ENCODE measurements at places on chromosomes 2 and 18.
A peak's percentile ranks its signal among the peaks of the same experiment; 100 is the strongest.

DNA sequence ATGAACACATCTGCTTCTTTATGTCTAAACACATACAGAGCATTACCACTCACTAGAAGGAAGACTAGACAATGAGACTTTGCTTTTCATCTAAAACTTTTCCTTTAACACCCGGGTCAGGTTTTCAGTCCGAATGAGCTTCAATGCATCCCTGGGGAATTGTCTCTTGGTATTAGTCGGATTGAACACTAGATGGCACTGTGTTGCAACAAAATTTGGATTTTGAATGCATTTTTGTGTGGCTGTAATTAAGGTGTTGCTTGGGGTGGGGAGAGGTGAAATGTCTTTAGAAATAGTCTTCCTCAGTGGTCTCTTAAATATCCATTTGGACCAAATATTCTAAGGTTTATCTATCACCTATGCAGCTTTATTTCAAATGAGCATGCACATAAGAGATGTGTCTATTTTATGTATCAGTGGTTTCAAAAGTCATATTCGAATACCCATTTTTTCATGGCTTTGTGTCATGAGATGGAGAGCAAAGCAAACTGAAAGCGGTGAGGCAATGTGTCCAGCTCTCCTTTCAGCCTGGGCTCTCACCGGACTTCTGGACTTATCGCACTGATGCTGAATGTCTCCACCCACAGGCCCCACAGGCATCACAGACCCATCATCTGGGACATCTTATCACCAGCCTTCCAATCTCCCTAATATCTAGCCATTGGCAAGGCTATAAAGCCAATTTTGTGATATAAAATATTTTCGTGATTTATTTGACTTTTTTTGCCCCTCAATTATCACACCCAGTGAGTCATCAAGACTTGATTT is 510.3 kb downstream of the RNF144A start:
- peak; percentile 64 for DNase-seq

DNA sequence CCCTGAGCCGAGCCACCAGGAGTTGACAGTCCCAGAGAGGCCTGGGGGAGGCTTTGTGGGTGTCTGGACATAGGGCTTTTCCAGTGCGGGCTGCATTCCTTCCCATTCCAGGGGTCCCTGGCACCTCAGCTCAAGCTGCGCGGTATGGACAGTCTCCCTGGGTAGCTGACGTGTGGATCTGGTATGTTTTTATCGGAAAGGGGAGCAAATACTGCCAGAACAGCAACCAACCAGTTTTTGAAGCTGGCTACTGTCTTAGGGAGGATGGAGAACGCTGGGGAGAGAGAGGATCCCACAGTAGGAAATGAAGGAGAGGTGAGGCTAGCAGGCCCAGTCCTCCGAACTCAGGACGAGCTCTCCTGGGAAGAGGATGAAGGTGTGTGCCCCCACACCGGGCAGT is 103.8 kb upstream of the APCDD1 start:
- DNase-seq: no peak

- no peak for DNase-seq
Measured at GRCh38 chr18:26536664-26537063, 11.7 kb downstream of the KCTD1 start.

- no peak for DNase-seq
Measured at GRCh38 chr2:189673661-189674373, 653 bp upstream of the ANKAR start.

GRCh38 chr2:16625201-16625729 is 40.4 kb downstream of the CYRIA start:
- DNase-seq: peak; percentile 79

DNA sequence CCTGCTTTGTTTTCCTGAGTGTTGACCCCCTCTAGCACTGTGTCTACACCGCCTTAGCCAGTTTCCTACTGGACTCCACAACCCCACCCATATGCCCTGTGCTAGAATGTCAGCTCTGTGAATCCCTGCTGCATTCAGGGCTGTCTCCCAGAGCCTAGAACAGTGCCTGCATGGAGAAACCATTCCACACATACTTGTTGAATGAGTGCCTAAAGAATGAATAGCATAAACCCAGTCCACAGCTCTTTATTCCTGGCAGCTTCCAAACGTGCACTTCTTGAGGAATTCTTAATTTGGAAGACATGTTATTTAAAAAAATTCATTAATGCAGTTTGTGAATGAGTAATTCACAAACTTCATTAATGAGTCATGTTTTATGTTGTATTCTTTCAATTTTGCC is 6.5 kb upstream of the NAPG start:
- no peak for DNase-seq

DNA sequence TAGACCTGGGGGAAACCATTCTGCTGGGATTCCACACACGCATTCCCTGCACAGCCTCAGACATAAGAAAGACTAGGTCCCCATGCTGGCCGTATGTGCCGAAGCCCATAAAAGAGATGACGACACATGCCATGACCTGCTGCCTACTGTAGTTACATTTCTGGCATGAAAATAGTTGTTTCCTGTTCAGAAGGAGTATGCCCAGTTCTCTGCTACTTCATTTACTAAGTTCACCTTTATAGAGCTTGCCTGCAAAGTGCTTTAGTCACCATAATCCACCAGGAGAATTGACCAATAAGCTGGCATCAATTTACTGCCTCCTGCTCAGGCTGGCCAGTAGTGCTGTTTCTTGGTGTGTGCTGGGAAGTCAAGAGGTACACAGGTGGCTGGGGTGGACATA is 150.2 kb upstream of the ALPP start:
- no peak for DNase-seq

DNA sequence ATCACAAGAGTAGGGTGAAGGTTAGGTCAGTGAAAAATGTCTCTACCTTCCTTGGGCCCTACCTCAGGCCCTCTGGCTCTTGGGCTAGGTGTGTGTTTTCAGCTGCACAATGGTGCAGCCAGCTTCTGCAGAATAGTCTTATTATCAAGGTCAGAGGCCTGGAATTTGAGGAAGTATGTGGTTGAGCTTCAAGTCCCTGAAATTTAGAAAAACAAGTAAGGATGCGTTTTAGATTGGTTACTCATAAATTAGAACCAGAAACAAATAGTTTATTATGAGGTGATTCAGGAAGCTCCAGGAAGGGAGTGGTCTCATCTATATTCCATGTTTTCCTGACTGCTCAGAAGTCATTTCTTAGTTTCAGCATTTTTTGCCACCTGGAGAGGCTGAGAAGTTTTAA is 204.2 kb upstream of the CELF4 start:
- peak; percentile 53 for DNase-seq

DNA sequence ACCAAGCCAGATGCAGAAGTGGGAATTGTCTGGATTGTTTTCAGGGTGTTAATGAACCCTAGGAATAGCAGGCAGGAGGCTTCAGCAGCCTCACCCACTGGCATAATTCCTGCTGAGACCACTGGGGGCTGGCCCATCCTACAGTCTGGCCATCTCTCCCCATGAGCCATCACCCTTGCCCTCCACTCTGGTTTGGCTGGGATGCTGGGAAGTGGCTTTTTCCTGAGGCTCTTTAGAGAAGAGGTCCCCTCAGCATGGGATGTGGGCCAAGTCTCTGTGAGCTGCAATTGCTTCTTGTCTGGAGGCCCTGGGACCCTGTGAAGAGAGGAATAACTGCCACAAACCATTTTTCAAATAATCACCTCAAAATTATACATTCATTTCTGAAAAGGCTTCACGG is 4.0 kb downstream of the TCF7L1 start:
- DNase-seq: no peak

GRCh38 chr2:203873921-203874631 is 6.5 kb downstream of the CTLA4 start:
- no peak for DNase-seq

- DNase-seq: peak; percentile 68
Measured at GRCh38 chr2:95728878-95729596, 137.2 kb downstream of the TRIM43 start.

GRCh38 chr2:27689424-27689823 is 25.7 kb downstream of the SLC4A1AP start:
- no peak for DNase-seq

DNA sequence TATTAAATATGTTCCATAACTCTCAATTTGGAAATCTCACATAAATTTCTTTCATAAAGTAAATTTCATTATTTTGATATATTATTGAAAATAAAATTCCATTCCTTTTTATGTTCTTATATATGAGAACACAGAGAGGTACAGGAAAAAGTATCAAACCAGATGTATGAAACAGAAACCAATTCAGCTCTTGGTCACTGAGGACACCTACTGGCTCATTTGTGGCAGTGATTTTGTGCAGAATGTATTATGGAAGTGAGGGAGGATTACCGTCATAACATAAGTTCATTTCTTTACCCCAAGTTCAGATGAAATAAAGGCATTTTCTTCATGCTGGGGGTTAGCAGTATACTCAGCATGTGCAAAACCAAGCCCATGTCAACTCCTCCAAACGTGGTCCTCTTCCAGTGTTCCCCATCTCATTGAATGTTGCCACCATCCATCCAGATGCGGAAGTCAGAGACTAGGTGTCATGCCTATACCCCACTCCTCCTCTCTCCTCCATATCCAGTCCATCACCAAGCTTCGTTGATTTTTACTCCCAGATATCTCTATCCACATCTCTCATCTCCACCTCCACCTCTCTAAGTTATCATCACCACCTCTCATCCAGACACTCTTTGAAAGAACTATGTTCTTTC is 41.7 kb upstream of the MALL start:
- DNase-seq: peak; percentile 72

- DNase-seq: no peak
Measured at GRCh38 chr18:4078246-4078645, 376.9 kb downstream of the DLGAP1 start.

DNA sequence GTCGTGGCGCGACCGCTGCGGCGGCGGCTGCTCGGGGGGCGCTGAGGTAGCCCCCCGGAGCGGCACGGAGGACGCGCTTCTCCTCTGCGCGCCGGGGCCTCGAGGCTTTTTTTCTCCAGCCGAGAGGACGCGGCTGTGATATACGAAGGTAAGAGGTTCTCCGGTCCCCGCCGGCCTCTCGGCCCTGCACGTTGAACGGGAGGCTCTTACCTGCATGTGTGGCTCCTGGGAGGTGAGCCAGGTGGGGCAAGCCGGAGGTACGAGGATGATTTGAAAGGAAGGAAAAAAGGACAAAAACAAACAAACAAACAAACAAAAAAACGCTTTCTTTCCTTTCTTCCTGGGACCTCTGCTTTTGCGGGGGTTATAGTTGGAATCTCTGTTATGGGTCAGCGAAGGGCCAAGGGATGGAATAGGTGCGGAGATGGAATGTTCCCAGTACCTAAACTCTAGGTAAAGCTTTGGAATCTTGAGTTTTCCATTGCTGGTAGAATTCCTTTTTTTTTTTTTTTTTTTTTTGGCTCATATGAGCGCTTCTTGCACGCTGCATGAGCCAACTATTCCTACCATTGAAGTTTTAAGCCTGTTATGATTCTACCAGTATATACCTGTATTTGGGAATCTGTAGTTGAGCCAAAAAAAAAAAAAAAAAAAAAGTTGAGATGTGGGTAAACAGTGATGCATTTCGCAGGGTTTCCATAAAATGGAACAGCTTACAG is 674 bp downstream of the PTPN4 start:
- DNase-seq: no peak

- no peak for DNase-seq
Measured at GRCh38 chr2:238046725-238047270, 14.0 kb upstream of the SCLY start.

DNA sequence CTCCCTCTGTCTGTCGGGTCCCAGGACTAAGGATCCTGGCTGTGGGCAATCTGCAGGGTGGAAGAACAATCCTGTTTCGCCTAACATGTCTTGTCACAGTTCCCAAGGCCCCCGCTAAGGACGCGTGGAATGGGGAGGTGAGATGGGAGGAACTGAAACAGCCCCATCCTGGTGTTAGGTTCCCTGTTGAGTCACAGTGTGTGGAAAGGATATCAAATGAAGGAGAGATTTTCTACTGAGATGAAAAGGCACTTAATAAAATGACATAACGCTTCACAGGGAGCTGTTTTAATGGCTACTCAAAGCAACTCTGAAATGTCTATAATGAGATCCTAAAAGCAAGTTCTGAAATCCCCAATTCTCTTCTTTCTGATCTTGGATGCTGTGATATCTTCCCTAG is 52.5 kb downstream of the RAB31 start:
- DNase-seq: no peak

DNA sequence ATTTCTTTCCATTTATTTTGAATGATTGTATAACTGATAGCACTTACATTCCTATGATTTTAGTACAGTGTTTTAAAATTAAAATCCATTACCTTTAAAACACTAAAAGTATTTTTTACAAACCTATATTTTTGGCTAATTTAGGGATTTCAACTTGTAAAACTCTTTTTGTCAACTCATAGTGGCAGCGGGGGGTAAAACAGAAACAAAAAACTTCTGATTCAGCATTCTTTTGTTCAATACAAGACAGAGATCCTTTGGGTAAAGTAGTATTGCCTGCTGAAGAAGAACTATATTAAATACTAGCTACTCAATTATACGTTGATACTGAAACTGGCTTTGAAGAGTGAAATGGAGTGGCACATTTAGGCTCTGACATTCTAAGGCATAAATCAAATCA is 437.4 kb upstream of the CDH19 start:
- DNase-seq: no peak

DNA sequence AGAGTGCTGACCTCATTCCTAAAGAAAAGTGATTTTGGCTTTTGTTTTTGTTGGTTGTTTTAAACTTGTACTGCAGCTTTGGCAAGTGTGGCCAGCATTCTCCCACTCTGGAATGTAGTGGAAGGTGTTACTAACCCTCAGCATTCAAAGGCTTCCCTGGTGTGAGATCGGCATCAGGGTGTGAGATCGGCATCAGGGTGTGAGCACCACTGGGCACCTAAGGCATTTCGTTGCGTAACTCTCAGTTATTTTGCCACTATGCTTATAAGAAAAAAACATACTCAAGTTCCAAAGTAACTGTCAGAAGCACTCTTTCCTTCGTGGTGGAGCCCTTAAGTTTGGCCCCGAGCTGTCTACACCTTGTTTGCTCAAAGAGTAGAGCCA is 1.7 kb downstream of the CYBRD1 start:
- DNase-seq: no peak

- no peak for DNase-seq
Measured at GRCh38 chr2:30768708-30769480, 38.4 kb downstream of the CAPN13 start.

DNA sequence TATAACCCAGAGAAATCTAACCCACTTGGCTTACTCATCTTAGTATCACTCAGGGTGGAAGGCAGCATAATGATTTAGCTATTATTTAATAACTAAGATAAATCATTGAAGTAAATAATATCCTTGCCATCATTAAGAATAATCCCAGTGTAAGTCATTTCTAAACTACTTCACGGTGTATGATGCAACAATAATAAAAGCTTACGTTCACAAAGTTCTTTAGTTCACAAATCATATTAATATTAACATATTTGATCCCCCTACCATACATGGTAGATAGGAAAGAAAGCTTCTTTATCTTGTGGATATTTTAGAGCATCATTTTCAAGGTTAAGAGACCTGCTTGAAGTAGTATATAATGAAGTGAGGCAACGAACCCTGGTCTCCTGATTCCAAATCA is 401.0 kb downstream of the NCKAP5 start:
- DNase-seq: no peak

DNA sequence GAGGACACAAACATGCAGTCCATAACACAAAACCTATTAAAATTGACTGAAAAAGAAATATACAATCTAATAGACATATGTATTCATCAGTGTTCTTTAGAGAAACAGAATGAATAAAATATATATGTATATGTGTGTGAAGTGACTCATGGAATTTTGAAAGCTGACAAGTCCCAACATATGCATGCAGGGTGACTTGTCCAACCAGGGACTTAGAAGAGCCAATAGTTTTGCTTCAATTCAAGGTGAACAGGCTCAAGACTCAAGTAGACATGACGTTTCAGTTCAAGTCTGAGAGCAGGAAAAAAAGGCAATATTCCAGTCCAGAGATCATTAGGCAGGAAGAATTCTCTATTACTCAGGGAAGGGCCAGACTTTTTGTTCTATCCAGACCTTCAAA is 271.2 kb upstream of the SETBP1 start:
- no peak for DNase-seq
